ENCODE measurements at places on chromosomes 3 and 15.

DNA sequence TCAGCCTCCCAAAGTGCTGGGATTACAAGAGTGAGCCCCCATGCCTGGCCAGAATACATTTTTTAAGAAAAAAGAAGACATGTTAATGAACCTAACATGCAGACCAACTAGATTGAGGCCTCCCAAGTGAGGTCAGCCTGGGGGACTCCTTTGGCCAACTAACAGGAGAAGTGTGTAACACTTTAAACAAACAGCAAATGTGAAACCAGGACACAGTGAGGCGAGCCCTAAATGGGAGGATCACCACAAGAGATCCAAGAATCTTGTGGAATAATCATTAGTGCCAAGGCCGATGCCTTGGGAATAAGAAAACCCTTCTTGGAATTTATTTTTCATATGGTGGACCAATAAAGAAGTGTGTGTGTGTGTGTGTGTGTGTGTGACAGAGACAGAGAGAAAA is 73.9 kb downstream of the ATP10A start:
- DNase-seq, result no peak

DNA sequence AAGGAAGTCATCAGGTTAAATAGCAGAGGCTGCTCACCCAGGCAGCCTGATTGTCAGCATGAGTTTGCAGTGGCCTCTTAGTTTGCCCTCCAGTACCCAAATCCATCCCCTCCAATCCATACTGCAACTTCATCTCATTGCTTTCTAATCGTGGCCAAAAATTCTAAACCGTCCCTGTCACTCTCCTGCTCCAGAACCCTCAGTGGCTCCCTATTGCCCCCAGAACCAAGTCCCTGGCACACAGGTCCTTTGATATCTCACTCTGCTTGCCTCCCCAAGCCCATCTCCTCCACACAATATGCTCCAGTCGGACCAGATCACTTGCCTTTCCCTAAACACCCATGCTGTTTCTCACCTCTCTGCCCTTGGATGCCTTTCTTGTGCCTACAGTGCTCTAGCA is 49.7 kb downstream of the ST8SIA2 start:
- DNase-seq, result no peak

- DNase-seq, result no peak
These were observed 25.1 kb upstream of the POLG start for GRCh38 chr15:89359471-89360293.

DNA sequence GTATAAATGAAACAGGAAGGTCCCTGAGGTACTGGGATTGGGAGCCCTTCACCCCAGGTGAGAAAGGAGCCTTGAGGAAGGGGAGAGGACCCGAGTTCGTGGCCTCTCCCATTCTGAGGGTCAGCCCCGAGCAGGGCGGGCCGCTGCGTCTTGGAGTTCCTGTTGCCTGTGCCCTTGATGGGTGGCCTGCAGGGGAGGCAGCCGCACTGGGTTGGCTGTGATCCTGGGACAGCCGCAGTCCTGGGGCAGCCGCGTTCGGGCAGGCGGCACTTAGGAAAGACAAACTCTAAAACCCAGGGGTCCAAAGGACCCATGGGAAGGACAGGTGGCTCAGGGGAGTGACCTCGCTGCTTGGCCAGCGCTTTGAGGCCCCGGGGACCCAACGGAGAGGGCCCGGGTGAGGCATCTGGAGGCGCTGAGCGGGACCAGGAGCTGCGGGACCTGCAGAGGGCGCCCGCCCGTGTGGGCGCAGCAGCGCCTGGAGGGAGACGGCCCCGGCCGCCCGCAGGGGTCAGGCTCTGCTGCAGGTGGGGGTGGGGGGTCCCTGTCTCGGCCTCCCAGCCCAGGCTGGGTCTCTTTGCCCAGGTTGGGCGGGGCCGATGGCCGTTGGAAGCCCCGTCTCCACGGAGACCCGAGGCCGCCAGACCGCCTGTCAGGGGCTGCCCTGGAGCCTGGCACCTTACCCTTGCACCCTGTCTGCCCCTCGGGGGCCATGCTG is 65.1 kb downstream of the HMCES start:
- no peak for DNase-seq

DNA sequence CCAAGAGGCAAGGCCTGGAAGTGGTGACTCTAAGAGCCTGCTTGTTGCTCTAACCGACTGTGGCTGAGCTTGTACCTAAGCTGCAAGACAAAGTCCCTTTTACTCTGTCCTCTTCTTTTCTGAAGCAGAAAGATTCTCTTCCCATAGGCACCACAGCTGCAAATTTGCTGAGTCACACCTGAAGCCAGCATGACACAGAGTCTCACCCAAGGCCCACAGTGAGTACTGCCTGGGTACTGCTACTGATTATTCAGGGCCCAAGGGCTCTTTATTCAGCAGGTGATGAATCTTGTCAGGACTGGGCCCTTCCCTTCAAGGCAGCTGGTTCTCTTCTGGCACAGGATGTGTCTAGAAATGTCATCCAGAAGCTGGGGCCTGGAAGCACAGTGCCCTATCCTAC is 18.9 kb upstream of the TIGIT start:
- no peak for DNase-seq

- no peak for DNase-seq
These were observed 191.7 kb upstream of the TLE3 start for GRCh38 chr15:70289191-70289955.

- no peak for DNase-seq
These were observed 749.1 kb downstream of the ROBO1 start for GRCh38 chr3:79018671-79019136.

GRCh38 chr15:41882689-41883483 is 11.0 kb downstream of the SPTBN5 start:
- DNase-seq, result no peak

DNA sequence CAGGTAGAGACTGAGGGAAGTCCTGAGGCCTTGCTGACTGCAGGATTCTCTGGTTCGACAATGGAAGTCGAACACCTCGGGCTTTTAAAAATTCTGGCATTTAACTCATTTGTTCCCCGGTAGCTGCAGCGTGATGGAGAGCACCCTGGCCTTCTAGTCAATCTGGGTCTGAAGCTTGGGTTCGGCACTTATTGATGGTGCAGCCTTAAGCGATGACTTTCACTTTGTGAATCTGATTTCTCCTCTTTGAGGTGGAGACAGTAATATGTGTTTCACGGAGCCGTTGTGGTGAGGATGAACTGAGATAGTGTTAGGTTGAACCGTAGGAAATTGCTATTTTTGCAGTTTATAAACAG is 621 bp upstream of the PARP6 start:
- DNase-seq, result no peak

- no peak for DNase-seq
These were observed 219.8 kb downstream of the CTNNB1 start for GRCh38 chr3:41418961-41419691.

DNA sequence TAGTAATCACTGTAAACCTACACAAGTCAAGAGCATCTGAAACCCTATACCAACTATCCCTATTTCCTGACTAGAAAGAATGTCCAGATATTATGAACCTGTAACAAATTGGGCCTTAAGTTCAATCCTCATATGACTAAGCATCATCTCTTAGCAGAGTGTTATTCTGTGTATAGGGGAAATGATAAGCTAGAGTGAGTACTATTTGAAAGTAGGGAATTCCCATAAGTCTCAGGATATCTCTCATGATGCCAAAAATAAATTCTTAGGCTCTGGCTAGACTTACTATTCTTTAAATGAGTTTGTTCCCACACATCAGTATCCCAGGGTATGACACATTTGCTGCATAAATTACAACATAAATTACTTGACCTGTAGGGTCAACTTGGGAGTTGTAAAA is 15.3 kb downstream of the MRPL47 start:
- no peak for DNase-seq

GRCh38 chr3:141807277-141808033 is 44.2 kb downstream of the GRK7 start:
- no peak for DNase-seq
